ENCODE measurements at places on chromosomes 2 and 18.

DNA sequence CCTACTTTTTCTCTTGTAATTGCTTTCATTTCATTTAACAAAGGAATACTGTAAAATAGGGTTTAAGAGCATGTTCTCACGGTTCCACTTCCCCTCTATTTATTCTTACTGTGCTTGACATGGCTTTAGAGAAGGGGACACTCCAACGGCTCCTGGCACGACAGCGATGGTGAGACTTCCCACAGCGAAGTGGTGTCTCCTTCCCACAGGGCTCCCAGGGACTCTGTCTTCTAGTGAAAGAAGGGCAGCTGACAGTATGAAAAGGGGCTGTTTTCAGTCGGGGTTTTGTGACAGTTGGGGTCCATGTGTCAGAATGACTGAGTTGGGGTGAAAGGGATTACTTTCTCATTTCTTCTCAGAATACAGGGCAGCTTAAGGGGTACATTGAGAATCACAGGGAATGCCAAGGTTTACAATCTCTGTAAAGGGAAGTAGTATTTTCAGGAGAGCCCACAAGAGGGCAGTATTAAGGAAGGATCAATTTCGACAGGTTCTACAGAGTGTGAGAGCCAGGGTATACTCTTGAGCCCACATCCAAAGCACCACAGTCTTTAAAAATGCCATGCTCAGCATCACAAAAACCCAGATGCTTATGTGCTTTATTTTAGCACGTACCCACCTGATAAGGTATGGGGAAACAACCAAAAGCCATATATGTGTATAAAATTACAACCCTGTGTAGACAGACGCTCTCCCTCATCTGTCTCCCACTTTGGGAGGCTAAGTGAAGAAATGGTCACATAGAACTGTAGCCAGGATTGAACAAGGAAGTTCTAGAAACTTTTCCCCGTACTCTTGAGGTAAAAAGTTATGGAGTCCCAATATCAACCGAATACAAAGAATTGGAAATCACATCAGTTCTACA lies 31.3 kb upstream of the RAPGEF4 start:
- no peaks in the 10 kb centered on the region for H3K27me3 ChIP-seq
- peaks cover 14% of the 10 kb centered on the region for H3K4me1 ChIP-seq
- no peaks in the 10 kb centered on the region for H3K36me3 ChIP-seq
- no peak for DNase-seq
- H3K4me3 ChIP-seq: no peak overlapping the region

GRCh38 chr2:43084699-43085091 lies 141.7 kb downstream of the ZFP36L2 start:
- peaks cover 67% of the 10 kb centered on the region for H3K4me1 ChIP-seq
- H3K27me3 ChIP-seq: no peaks in the 10 kb centered on the region
- H3K27ac ChIP-seq: peak overlapping the region; percentile 23

- H3K36me3 ChIP-seq: no peaks in the 10 kb centered on the region
- H3K4me1 ChIP-seq: no peaks in the 10 kb centered on the region
- no peak for DNase-seq
- no peak overlapping the region for H3K4me3 ChIP-seq
- no peak overlapping the region for H3K27ac ChIP-seq
Observed at GRCh38 chr2:168611896-168612650, 156.0 kb downstream of the CERS6 start.

DNA sequence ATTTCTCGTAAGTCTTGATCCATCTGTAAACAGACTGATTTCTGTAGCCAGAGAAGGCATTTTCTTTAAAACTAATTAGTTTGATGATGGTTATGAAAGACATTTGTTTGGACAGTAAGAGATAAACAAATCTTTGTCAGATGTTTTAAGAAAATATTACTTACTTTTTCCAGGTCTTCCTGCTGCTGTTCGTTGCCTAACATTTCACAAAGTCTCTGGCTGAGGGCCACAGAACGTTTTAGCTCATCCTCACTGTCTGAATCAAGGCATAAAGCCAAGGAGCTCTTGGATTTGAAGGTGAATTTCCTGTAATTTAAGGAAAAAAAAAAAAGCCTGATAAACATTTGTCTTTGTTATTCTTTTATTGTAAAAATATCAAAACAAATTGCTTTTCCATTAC lies 57.8 kb downstream of the VIL1 start:
- no peak overlapping the region for H3K4me3 ChIP-seq
- peaks cover 25% of the 10 kb centered on the region for H3K36me3 ChIP-seq
- no peak overlapping the region for H3K27ac ChIP-seq

DNA sequence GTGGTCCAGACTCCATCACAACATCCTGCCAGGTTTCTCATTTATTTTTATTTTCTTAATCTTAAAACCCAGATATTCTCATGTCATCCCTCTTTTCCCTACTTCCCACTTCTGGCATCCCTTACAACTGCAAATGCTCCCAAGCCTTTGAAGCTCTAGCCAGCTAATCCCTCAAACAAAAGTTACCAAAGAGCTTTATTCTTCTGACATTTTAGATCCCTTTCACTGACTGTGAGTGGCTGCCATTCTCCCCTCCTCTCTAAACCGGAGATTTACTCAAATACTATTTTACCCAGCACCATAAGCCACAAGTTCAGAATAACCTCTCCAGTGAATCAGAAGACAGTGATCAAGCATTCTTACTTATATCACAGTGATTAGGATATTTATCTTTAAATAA lies 569.0 kb upstream of the SYT4 start:
- no peak for DNase-seq
- H3K36me3 ChIP-seq: no peaks in the 10 kb centered on the region
- H3K27ac ChIP-seq: no peak overlapping the region

DNA sequence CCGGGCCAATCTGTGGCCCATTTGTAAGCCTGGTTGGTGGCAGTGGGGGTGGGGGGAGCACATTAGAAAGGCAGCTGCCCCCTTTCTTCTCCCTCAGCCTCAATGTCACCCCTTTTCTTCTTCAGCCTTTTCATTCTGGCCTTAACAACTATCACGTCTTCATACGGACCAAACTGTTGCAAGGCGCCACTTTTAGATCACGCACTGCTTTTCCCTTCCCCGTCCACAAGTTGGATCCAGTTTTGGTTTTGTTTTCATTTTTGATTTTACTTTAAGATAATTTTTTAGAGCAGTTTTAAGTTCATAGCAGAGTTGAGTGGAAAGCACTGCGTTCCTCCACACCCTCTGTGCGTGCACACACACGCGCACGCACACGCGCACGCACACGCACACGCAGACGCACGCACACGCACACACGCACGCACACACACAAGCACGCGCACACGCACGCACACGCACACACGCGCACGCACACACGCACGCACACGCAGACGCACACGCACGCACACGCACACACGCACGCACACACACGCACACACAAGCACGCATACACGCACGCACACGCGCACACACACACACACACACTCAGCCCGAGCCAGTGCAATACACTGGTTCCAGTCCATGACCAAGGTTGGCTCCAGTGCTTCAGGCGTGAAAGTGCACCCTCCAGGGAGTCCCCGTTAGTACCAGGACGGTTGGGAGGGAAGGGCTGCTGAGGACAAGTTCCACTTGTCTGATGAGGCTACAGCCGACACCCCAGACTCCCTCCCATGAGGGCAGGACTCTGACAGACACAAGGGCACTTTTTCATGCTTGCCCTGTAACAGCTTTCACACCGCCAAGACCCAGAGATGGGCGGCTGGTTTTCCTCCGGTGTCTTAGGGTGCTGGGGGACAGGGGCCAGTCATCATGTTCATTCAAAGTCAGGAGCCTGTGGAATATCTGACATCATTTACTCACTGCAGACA lies 22.4 kb downstream of the FBLN7 start:
- peaks cover 2% of the 10 kb centered on the region for H3K27me3 ChIP-seq
- no peak for DNase-seq
- H3K4me3 ChIP-seq: no peak overlapping the region
- H3K36me3 ChIP-seq: no peaks in the 10 kb centered on the region

DNA sequence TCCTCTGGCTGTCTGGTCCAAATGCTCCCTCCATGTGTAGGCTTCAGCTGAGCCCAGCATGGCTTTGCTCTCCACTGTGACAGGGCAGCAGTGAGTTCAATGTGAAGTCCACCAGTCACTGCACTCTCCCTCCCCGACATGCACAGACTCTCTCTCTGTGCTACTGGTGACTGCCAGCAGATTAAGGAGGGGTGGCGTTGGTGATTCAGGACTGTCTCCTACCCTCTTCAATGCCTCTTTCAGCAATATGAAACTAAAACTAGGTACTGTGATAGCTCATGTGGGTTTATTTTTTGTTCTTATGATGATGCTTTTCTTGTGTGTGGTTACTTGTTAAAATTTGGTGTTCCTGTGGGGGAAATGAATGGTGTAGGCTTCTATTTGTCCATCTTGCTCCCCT lies 201.0 kb upstream of the RBMS1 start:
- H3K36me3 ChIP-seq: no peaks in the 10 kb centered on the region
- H3K27ac ChIP-seq: no peak overlapping the region
- no peaks in the 10 kb centered on the region for H3K27me3 ChIP-seq
- H3K4me3 ChIP-seq: no peak overlapping the region
